Ovary (tissue), 10 donors: ENCODE measurements at places on chromosomes 2 and 18. TPM values are rescaled to one million over a fixed set of nuclear protein-coding genes. Genes with fewer than 3 reads are reported as not detected.
A peak's percentile ranks its signal among the peaks of the same experiment; 100 is the strongest.

- H3K27me3 ChIP-seq = no peaks in the 10 kb centered on the region
- H3K27ac ChIP-seq = no peak overlapping the region
- H3K4me1 ChIP-seq = no peaks in the 10 kb centered on the region
- H3K36me3 ChIP-seq = no peaks in the 10 kb centered on the region
- peak; percentile 67 for DNase-seq
These were observed 157.8 kb downstream of the CYRIA start for GRCh38 chr2:16507655-16508489.

DNA sequence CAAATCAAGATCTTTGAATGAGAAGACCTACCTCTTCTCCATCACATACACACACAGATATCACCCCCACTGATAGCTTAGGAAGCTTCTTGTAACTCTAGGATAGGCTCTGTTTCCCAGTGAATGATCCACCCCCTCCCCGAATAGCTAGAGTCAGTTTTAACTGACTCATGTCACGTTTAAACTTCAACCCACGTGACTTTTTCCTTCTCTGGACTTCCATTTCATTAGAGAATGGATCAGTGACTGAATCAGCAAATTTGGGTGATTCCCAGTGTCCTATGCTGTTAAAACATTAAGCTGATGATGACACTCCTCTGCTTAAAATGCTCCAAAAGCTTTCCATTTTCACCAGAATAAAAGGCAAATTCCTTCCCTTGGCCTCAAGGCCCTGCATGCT is 185.9 kb upstream of the LHCGR start:
- H3K27me3 ChIP-seq = no peaks in the 10 kb centered on the region
- no peak overlapping the region for H3K27ac ChIP-seq
- H3K4me1 ChIP-seq = peaks cover 6% of the 10 kb centered on the region
- no peaks in the 10 kb centered on the region for H3K36me3 ChIP-seq
- no peak overlapping the region for H3K4me3 ChIP-seq
- DNase-seq = no peak

DNA sequence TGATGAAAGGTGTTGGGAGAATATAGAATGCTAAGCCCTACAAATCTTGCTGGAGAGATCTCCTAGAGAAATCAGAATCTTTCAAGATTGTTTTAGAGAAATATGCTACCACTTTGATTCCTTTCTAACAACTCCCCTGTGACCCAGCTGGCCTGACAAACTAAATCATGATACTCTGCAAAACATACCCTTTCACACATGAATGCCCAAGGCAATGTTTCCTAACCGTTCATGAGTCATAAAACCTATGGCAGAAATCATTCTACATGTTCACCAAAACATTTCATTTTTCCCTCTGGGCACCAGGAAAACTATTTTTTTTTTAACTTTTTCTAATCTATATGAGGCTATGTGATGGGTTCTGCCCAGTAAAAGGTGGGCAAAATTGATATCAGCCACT is 77.8 kb upstream of the SETBP1 start:
- no peaks in the 10 kb centered on the region for H3K27me3 ChIP-seq
- DNase-seq = no peak
- no peaks in the 10 kb centered on the region for H3K4me1 ChIP-seq
- H3K27ac ChIP-seq = no peak overlapping the region

DNA sequence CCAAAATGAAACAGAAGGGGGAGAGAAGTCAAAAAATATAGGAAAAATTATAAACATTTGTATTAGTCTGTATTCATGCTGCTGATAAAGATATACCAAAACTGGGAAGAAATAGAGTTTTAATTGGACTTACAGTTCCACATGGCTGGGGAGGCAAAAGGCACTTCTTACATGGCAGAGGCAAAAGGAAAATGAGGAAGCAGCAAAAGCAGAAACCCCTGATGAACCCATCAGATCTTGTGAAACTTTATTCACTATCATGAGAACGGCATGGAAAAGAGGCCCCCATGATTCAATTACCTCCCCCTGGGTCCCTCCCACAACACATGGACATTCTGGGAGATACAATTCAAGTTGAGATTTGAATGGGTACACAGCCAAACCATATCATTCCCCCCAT is 79.1 kb downstream of the ZRANB3 start:
- no peak overlapping the region for H3K27ac ChIP-seq
- H3K4me1 ChIP-seq = no peaks in the 10 kb centered on the region
- H3K36me3 ChIP-seq = no peaks in the 10 kb centered on the region
- no peak overlapping the region for H3K4me3 ChIP-seq

DNA sequence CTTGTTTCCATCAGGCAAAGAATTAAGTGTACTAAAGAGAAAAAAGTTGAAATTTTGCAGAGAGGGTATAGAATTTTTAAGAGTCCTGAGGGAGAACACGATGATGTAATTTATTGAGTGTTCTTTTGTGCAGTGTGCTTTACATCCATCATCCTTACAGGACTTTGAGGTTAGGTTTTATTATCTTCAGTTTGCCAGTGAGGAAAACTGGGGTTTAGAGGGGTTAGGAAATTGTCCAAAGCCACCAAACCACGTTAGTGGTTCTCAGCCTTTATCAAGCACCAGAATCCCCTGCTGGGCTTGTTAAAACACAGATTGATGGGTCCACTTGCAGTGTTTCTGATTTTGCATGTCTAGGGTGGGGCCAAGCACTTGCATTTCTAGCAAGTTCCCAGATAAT is 277.5 kb downstream of the KCNS3 start:
- H3K27me3 ChIP-seq = no peaks in the 10 kb centered on the region
- DNase-seq = no peak
- no peaks in the 10 kb centered on the region for H3K4me1 ChIP-seq
- no peak overlapping the region for H3K4me3 ChIP-seq
- H3K27ac ChIP-seq = no peak overlapping the region

DNA sequence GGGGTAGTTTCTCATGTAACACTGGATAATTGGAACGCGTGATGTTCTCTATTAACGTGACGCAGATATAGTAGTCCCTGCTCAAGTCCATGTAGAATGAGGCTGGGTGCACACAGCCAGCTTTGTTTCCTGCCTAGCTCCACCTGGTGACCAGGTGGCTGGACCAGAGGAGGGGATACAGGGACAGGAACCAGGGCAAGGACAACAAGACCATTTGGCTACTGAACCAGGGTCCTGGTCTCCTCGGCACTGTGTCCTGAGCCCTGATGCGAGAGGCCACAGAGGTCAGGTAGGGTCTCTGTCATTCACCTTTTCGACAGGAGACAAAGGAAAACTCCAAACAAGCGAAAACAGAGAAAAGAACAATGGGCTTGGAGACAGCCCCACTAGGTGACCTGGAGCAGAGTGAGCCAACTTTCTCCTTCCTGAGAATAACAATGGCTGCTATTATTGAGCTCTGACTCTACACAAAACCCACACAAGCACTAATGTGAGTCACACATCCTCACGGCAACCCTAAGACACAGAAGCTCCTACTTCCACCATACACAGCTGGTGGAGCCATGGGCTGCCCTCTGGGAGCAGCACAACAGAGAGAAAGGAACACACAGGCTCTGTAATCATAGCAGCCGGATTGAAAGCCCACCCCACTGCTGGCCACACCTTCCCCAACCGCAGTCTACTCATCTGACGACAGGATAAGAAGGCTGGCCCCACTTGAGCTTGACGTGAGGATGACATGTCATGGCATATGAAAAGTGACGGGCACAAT is 67.3 kb upstream of the TEX51 start:
- no peak for DNase-seq
- H3K4me3 ChIP-seq = no peak overlapping the region
- H3K27ac ChIP-seq = no peak overlapping the region
- no peaks in the 10 kb centered on the region for H3K27me3 ChIP-seq
- no peaks in the 10 kb centered on the region for H3K36me3 ChIP-seq

The TUBA4B gene
- 0.83 TPM for total RNA-seq

The GYPC gene
- total RNA-seq = 70.1 TPM

GRCh38 chr2:158024288-158024898 is 77.3 kb upstream of the UPP2 start:
- H3K36me3 ChIP-seq = no peaks in the 10 kb centered on the region
- no peaks in the 10 kb centered on the region for H3K4me1 ChIP-seq
- DNase-seq = no peak
- no peak overlapping the region for H3K27ac ChIP-seq
- H3K27me3 ChIP-seq = no peaks in the 10 kb centered on the region

GRCh38 chr18:45370255-45371010 is 244.8 kb upstream of the SLC14A2 start:
- H3K27ac ChIP-seq = no peak overlapping the region
- H3K27me3 ChIP-seq = no peaks in the 10 kb centered on the region
- H3K36me3 ChIP-seq = no peaks in the 10 kb centered on the region
- no peak for DNase-seq

DNA sequence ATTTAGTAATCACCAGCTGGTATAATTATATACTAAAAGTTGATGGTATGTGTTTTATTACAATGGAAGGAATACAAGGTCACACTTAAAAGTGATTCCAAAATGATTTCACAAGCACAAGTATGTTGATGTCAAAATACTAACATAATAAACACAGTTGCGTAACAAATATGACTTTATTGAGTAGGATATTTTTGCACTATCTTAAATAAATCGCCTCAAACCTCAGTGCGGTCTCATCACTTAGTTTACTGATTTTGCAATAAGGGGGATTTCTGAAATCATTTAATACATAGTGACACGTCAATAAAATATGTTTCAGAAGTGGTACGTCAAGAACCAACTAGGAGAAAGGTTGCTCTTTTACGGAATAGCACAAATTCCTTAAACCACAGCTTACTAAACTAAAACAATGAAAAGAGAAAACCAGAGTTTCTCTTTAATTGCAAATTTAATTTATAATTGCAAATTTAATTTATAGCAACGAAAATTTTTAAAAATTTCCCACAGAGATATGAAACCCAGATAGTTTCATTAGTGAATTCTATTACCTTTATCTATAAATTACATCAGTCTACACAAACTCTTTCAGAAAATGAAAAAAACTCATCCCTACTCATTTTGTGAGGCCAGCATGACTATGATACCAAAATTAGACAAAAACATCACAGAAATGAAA is 304.0 kb upstream of the REG3G start:
- no peaks in the 10 kb centered on the region for H3K4me1 ChIP-seq
- H3K27ac ChIP-seq = no peak overlapping the region
- no peaks in the 10 kb centered on the region for H3K27me3 ChIP-seq
- H3K4me3 ChIP-seq = no peak overlapping the region
- H3K36me3 ChIP-seq = no peaks in the 10 kb centered on the region
- DNase-seq = no peak

- H3K4me3 ChIP-seq = no peak overlapping the region
- no peaks in the 10 kb centered on the region for H3K4me1 ChIP-seq
- H3K27ac ChIP-seq = no peak overlapping the region
- no peaks in the 10 kb centered on the region for H3K36me3 ChIP-seq
- no peak for DNase-seq
- no peaks in the 10 kb centered on the region for H3K27me3 ChIP-seq
These were observed 245.0 kb downstream of the ACKR3 start for GRCh38 chr2:236814593-236814992.

DNA sequence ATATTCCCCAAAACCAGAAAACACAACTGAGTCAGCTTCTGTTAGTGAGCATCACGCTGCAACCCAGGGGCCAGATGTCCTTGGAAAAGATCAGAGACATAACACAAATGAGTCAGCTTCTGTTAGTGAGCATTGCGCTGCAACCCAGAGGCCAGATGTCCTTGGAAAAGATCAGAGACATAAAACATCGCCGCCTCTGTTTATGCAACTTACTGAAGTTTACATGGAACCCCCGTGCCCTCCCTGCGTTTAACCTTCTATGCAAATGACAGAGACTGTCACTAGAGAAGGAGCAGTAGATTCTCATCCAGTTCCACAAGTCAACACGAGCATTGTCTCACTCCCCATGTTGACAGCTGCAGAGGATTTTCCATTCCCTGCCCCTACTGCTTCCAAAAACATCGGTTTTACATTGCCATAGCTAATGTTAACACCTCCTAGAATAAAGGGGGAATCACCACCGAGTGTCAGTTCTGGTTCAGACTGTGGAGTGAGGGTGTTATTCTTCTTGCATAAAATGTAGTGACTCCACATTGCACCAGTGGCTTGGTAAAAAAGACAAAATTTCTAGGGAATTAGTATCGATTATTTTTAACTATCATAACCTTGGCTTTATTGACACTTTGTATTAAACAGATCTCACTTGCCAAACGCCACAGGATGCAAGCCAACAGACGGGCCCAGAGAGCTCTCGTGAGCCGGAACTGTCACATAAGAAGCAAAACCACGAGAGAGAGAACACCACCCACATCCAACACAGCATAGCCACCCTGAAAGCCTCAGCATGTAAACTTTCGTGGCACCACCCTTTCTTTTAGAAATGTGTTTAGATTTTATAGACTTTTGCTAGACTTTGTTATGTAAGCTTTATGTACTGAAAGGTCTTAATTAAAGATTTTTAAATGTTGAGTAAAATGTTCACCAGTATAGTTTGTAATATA is 87.7 kb downstream of the SH3YL1 start:
- H3K27me3 ChIP-seq = no peaks in the 10 kb centered on the region
- peaks cover 16% of the 10 kb centered on the region for H3K4me1 ChIP-seq
- H3K36me3 ChIP-seq = no peaks in the 10 kb centered on the region
- no peak for DNase-seq
- no peak overlapping the region for H3K4me3 ChIP-seq

- no peak overlapping the region for H3K27ac ChIP-seq
- no peaks in the 10 kb centered on the region for H3K36me3 ChIP-seq
- H3K27me3 ChIP-seq = no peaks in the 10 kb centered on the region
- H3K4me1 ChIP-seq = peaks cover 2% of the 10 kb centered on the region
- no peak for DNase-seq
These were observed 13.8 kb upstream of the SCYGR1 start for GRCh38 chr2:227401550-227401949.

DNA sequence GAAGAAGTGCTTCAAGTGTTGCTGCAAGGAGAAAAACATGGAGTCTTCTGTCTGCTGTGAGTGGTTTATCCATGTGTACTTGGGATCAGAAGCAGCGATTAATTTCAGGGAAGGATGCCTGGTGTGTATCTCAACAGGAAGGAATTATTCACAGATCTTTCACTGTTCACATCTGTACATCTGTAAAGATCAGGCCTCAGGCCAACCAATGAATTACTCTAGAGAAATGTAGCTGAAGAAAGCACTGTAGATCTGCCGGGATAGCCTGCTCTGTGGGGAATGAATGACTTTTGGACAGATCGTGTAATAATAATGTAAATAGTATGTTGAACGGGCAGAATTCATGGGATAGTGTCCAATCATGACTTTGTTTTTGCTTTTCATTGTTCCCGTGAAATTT is 54.0 kb upstream of the SPP2 start:
- no peaks in the 10 kb centered on the region for H3K36me3 ChIP-seq
- H3K27me3 ChIP-seq = no peaks in the 10 kb centered on the region
- no peak overlapping the region for H3K27ac ChIP-seq
- H3K4me1 ChIP-seq = no peaks in the 10 kb centered on the region
- no peak overlapping the region for H3K4me3 ChIP-seq
- no peak for DNase-seq

The SLC25A52 gene
- total RNA-seq = not detected

- peaks cover 5% of the 10 kb centered on the region for H3K4me1 ChIP-seq
- no peaks in the 10 kb centered on the region for H3K36me3 ChIP-seq
- H3K4me3 ChIP-seq = peak overlapping the region; percentile 71
- no peak for DNase-seq
- no peaks in the 10 kb centered on the region for H3K27me3 ChIP-seq
- H3K27ac ChIP-seq = peak overlapping the region; percentile 98
These were observed 528 bp upstream of the PCGF1 start for GRCh38 chr2:74507926-74508520.

- H3K4me1 ChIP-seq = peaks cover 7% of the 10 kb centered on the region
- H3K4me3 ChIP-seq = peak overlapping the region; percentile 49
- no peaks in the 10 kb centered on the region for H3K27me3 ChIP-seq
- peak overlapping the region; percentile 68 for H3K27ac ChIP-seq
These were observed 1.8 kb downstream of the HNMT start for GRCh38 chr2:137966043-137966442.

- no peaks in the 10 kb centered on the region for H3K27me3 ChIP-seq
- H3K27ac ChIP-seq = no peak overlapping the region
- no peaks in the 10 kb centered on the region for H3K4me1 ChIP-seq
- no peak for DNase-seq
- H3K4me3 ChIP-seq = no peak overlapping the region
These were observed 9.5 kb downstream of the PASK start for GRCh38 chr2:241139531-241140444.
